ENCODE measurements at places on chromosomes 11 and 22.

- DNase-seq = no peak
Observed at GRCh38 chr11:112596324-112596723, 335.7 kb upstream of the PLET1 start.

DNA sequence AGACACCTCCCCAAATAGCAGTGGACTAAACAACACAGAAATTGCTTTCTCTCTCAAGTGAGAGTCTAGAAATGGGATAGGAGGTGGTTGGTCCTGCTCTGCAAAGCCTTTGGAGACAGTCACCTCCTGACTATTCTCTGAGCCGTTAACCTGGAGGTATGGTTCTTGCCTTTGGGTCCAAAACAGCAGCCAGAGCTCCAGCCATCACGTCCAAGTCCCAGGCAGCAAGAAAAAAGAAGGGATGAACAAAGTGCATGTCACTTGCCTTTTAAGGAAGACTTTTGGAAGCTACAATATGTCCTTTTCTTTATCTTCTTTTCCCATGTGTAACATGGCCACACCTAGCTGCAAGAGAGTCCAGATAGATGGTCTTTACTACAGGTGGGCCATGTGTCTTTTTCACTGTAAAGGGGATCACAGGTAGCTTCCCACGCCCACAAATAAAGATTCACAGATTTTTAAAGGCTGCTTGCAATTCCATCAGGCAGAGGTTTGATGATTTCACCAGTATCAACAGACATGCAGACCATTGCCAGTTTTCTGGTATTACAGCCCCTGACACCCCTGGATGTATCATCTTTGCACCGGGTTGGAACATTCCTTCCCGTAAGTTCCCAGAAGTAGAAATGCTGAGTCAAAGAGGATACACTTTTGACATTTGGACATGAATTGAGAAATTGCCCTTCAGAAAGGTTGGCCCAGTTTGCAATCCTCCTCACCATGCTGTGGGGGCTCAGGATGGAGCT is 66.0 kb downstream of the MYEOV start:
- no peak for DNase-seq

GRCh38 chr22:43402128-43402527 is 9.7 kb upstream of the MPPED1 start:
- DNase-seq = no peak

GRCh38 chr11:46868912-46869311 is 22.8 kb upstream of the CKAP5 start:
- DNase-seq = no peak

- no peak for DNase-seq
Observed at GRCh38 chr11:82719361-82720105, 14.1 kb downstream of the FAM181B start.

DNA sequence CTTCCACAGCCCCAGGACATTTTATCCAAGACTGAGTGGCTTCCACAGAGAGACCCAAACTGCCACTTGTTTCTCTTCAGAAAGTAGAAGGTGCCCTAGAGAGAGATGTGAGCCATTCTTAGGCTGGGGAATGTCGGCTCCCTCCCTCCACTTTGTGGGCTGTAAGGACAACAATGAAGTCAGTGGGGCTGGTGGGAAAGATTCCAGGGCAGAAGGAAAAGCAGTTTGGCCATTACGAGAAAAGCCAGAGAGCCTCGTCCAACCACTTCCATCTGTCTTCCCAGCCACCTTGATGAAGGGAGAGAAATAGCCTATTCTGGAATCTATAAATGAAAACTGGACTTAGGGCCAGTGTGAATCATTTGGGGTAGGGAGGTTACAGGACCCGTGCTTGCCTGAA is 382.5 kb downstream of the NXPE2 start:
- no peak for DNase-seq

- DNase-seq = no peak
Observed at GRCh38 chr11:2474059-2474901, 29.5 kb downstream of the KCNQ1 start.

- no peak for DNase-seq
Observed at GRCh38 chr11:65251476-65251875, 10.3 kb upstream of the POLA2 start.
